ENCODE measurements at places on chromosomes 4 and X. TPM values are rescaled to one million over a fixed set of nuclear protein-coding genes. Genes with fewer than 3 reads are reported as not detected.

NXF2B gene
- not detected for total RNA-seq

YY2 gene
- total RNA-seq: 0.42 TPM

GRCh38 chrX:9542106-9542760 is 77.4 kb downstream of the TBL1X start:
- peak; percentile 25 for ATAC-seq

- ATAC-seq: no peak
These were observed 148.1 kb upstream of the FAM9B start for GRCh38 chrX:9182041-9182440.

- ATAC-seq: peak; percentile 17
These were observed 839 bp downstream of the STK26 start for GRCh38 chrX:132023896-132024386.

DNA sequence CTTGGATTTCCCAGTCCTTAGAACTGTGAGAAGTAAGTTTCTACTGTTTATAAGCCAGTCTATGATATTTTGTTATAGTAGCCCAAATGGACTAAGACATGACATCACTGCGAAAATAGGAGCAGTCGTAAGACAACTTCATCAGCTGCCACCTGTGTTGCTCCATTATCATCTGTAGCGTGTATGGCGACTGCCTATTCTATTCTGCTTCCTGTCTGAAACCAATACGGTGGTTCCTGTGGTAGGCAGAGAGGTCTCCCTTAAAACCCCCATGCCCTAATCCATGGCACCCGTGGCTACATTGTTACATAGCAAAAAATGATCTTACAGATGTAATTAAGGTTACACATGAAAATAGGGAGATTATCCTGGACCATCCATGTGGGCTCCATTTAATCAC is 105.4 kb upstream of the FAT1 start:
- no peak for ATAC-seq
